ENCODE measurements at places on chromosomes 3 and 15.

DNA sequence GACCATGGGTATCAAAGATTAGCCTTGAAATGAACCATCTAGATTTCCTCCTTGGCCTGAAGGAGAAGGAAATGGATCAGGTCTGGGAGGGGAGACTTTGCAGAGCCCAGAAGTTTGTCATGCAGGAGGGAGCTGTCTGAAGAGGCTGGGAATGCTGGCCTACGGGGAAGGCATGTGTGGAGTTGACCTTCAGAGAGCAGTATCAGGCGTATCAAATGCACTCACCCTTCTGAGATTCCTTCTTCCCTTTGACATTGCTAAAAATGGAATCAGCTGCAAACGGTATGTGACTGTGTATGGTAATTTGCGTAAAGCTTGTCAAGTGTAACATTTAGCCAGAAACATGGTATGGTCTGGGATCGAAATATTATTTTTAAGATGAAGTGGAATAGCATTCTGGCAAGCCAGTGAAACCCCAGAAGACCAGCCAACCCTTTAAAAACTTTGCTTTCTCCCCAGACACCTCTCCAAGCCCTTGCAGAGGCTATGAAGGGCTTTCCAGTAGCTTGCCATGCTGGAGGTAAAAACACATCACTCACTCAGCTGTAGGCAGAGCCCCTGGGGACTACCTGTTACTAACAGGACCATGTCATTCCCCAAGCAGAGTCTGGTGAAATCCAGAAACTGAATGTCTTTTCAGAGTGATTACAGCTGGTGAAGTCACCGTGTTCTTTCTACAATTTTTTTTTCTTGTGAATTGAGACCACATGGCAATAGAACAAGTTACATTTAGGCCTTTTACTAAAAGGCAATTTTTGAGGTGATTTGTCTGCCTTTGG lies 174.7 kb upstream of the SLC24A5 start:
- DNase-seq: peak; percentile 68

GRCh38 chr3:125160606-125161371 lies 51.8 kb downstream of the SLC12A8 start:
- DNase-seq: no peak

GRCh38 chr3:175585898-175586297 lies 726.8 kb downstream of the NAALADL2 start:
- DNase-seq: no peak

- DNase-seq: no peak
Measured at GRCh38 chr3:82002986-82003642, 241.7 kb upstream of the GBE1 start.

DNA sequence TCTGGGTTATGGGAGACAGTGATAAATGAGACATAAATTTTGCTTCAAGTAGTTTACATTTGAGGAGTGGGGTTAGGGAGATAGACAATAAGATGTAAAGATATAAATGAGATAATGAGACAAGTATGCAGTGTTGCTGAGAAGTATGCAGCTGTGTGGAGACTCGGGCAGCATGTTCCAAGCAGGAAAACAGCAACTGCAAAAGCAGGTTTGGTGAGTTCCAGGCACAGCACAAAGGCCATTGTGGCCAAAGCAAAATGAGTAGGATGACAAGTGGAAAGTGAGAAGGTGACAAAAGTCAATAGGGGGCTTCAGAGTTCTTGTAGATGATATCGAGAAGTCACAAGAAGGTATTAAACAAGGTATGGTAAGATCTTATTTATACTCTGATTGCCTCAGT lies 259.1 kb upstream of the PEX5L start:
- no peak for DNase-seq

- DNase-seq: no peak
Measured at GRCh38 chr15:89197503-89197971, 23.8 kb downstream of the RLBP1 start.

DNA sequence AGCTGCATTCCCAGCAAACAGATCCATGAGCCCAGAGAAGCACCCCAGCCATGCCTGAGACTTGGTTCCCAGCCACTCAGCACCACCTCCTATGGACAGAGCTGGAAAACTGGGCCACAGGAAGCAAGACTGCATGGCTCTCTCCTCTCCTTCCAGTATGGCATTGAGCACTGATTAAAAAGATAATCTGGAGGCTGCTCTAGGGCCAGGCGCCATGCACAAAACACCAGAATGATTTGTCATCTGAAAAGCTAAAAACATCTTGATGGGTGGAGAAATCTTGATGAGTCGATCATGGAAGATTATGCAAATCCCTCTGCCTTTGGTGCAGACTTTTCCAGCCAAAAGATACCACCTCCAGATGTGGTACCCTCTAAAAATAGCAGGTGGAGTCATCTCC lies 62.7 kb upstream of the MRPS22 start:
- no peak for DNase-seq

DNA sequence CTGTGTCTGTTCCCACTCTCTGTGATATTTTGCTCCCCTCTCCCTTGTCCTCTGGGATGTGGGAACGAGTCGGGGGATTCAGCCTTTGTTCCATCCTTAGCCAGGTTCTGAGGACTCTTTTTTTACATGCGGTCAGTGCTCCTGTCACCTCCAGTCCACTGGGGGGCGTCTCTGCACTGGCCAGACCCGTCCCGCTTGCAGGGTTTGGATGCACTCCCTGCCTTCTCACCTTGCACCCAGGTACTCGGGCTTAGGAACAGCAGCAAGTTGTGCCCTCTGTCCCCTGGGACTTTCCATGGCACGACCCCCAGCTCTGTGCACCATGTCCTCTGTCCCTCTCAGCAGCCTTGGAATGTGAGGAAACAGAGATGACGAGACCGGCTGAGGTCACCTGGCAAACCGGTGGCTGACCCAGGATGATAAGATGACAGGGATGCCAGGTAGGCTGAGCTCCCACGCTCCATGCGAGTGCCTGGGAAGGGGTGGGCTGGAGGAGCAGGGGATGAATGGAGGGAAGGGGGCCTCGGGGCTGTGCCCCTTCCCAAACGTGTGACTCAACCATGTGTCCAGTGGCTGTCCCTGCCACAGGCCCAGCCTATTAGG lies 27.3 kb upstream of the FGD5 start:
- no peak for DNase-seq

- no peak for DNase-seq
Measured at GRCh38 chr3:32843510-32844321, 25.9 kb downstream of the TRIM71 start.

- no peak for DNase-seq
Measured at GRCh38 chr3:168459226-168459784, 363.6 kb upstream of the GOLIM4 start.

DNA sequence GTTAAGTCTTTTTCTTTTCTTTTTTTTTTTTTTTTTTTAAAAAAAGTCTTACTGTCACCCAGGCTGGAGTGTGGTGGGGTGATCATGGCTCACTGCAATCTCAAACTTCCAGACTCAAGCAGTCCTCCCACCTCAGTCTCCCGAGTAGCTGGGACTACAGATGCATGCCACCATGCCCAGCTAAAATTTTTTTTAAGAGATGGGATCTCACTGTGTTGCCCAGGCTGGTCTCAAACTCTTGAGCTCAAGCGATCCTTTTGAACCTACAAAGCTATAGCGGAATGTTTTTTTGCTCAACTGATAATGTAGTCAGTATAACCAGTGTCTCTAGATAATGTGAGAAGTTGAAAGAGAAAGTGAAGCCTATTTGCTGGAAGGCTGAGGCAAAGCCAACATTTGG lies 3.9 kb upstream of the IGF2BP2 start:
- no peak for DNase-seq

DNA sequence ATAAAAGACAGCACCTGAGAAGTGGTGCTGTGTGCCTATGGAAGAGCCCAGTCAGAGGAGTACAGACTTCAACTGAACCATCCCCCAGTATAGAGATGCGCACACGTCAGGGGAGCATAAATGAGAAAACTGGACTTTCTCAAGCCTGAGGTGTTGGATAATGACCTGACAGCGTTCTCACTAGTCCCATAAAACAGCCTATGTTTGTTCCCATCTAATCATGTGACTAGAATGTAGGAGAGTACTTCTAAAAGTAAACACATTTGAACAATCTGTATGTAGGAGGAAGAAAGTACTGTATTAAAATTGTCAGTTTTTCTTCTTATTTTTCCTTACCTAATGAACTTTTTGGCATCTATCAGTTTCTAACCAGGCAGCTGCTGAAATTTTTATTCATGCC lies 498.9 kb downstream of the CNTN4 start:
- no peak for DNase-seq

GRCh38 chr3:99891610-99892285 lies 74.1 kb downstream of the CMSS1 start:
- no peak for DNase-seq

- no peak for DNase-seq
Measured at GRCh38 chr3:13040361-13041074, 32.7 kb downstream of the IQSEC1 start.

DNA sequence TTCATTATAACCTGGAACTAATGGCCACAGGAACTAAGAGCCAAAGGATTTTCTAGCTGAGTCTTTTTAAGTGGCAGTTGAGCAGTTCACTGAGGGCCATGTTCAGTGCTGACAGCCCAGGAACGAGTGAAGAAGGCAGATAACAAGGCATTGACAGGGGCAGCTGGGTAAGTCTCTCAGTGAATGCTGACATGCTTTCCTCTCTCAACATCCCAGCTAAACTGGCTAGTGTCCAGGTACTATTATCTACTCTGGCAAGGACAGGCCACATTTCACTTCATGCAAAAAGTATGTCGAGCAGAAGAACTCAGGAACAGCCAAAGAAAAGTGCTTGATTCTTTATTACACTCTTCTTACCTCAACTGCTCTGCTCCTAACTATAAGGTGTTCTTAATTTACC lies 515.9 kb downstream of the NLGN1 start:
- no peak for DNase-seq

GRCh38 chr3:139225548-139225947 lies 118.3 kb upstream of the MRPS22 start:
- no peak for DNase-seq

DNA sequence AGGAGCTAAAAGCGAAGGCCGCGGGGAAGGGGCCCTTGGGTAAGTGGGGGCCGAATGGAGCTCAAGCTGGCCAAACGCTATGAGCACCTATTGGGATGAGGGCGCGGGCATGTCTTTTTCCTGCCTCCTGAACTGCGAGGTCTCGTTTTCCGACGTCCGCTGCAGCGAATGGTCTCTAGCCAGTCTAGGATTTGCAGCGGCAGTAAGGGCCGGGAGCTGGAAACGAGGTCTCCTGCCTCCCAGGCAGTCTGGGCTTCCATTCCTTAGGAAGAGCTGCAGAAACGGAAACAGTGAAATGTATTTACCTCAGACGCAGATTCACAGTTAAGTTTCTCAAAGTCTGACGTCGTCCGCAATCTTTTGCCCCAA lies 517 bp downstream of the TMA7 start:
- no peak for DNase-seq

GRCh38 chr3:34072297-34072696 lies 273.9 kb downstream of the PDCD6IP start:
- no peak for DNase-seq

GRCh38 chr3:25902586-25902985 lies 112.7 kb downstream of the OXSM start:
- no peak for DNase-seq

DNA sequence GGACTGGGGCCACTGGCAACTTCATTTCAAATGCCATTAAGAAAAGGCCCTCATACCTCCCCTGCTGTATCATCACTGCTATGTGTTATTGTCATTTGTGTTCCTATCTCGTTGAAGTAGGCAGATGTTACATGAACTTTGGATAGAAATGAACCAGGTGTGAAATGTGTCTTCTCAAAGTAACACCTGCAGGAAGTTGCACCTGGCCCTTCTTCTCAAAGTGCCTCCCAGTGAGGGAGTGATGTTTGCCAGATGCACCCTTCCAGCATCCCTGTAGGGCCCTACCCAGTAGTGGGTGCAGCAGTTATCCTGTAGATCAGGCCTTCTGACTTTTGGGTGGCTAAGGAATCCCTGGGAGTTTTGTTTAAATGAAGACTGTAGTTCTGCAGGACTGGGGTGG lies 197.7 kb upstream of the CTNNB1 start:
- DNase-seq: no peak

GRCh38 chr15:93852761-93853160 lies 378.6 kb upstream of the MCTP2 start:
- no peak for DNase-seq

- DNase-seq: no peak
Measured at GRCh38 chr15:78088773-78089080, 3.6 kb upstream of the SH2D7 start.

GRCh38 chr3:31105438-31106077 lies 211.1 kb upstream of the GADL1 start:
- no peak for DNase-seq

GRCh38 chr3:157201648-157202278 lies 41.8 kb upstream of the CCNL1 start:
- DNase-seq: no peak

GRCh38 chr3:144544871-144545270 lies 573.2 kb downstream of the DIPK2A start:
- DNase-seq: no peak

DNA sequence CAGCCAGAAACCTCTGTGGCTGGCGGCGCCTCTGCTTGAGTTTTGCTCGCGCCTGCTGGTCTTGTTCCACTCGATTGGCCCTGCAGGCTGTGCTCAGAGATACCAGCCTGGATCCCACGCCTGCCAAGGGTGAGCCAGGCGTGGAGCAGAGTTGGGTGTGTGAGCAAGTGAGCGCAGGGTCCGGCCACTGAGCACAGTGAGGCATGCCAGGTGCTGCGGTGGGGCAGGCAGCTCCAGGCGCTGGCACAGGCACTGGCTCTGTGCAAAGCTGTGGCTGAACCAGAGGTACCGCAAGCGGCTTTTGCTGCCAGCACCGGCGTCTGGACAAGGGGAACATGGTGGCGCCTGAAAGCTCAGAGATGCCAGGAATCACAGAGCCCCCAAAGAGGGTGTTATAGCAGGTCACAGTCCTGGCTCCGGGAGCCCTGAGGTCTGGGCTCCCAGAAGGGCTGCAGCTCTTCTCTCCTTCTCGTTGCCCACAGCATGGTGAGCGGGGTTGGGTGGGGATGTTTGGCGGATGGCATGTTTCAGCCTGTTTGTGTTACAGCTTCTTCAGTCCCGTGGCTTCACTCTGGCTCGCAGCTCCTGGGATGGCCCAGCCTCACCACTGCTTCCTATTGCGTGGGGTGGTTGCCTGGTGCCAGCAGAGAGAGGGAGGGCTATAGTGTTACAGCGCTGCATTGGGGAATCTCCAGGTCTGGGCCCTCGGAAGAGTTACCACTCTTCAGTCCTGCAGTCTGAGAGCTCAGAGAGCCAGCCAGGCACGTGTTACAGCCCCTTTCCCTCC lies 73.9 kb downstream of the NR1D2 start:
- DNase-seq: no peak

GRCh38 chr3:16477056-16477455 lies 36.4 kb downstream of the RFTN1 start:
- DNase-seq: no peak

DNA sequence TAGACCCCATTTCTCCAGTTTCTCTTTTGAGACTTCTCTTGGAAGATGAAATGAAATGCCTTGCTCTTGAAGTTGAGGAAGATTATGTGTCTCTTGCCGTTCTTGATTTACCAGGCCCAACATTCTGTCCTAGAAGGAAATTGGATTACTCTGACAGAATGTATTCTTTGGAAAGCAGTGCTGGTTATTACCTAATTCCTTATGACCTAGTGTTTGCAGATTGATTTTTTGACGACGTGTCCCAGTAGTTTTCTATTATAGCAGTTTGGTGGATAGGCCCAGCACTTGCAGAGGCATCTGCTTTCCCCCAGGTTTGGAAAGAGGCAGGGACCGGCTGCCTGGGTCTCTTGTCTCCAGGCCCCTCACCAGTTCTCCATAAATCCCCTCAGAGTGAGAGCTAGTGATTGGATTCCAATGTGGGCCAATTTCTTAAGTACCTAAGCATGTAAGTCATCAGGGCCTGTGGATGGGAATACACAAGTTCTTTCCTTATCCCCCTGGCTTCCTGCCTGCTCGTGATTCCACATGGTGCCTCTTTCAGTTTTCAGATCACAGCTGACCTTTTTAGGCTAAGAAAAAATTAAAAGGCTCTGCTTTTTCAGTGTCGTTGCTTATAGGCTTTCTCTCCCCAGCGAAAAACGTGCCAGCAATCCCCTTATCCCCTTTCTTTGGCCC lies 50.2 kb downstream of the EPHB3 start:
- DNase-seq: no peak

Data from NCI-H187 (cell line).